ENCODE measurements at places on chromosomes 13 and 19.

DNA sequence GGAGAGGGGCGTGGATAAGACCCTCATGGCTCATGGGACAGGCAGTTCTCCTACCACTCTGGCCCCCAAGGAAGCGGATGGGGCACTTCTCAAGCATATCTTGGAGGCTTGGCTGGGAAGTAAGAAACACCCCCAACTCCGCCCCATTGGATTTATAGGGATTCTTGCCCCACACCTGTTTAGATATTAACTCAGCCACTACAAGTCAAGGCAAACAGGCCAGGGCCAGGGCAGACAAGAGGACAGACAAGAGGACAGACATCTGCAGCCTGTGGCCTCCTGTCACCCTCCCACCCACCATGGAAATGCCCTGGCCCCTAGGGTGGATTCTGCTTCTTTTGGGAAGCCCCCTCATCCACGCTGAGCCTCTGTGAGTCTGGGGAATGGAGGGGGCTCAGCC lies 24.1 kb downstream of the RDH8 start:
- no peaks in the 10 kb centered on the region for H3K27me3 ChIP-seq
- H3K4me1 ChIP-seq: no peaks in the 10 kb centered on the region
- H3K27ac ChIP-seq: no peak overlapping the region
- no peak overlapping the region for H3K4me3 ChIP-seq

DNA sequence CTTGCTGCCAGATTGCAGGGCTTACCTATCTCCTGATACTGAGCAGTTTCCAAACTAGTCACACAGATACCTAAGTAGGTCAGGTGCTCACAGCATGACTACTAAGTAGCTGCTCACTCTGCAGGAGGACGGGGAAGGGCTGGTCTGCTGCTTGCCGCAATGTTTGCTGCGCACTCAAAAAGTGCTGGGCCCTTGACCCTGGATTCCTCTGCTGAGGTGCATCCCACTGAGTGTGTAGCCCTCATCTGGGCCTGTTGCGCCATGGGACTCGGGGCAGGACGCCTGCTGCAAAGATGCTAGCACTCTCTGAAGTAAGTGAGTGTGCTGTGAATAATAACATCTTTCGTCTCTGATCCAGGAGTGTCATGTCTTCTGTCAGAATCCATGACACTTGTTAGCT lies 59.2 kb upstream of the MEDAG start:
- no peaks in the 10 kb centered on the region for H3K36me3 ChIP-seq
- H3K4me1 ChIP-seq: no peaks in the 10 kb centered on the region
- H3K27me3 ChIP-seq: no peaks in the 10 kb centered on the region
- DNase-seq: no peak
- H3K4me3 ChIP-seq: no peak overlapping the region
- no peak overlapping the region for H3K27ac ChIP-seq

- no peaks in the 10 kb centered on the region for H3K4me1 ChIP-seq
- no peak for DNase-seq
- H3K4me3 ChIP-seq: no peak overlapping the region
- no peaks in the 10 kb centered on the region for H3K27me3 ChIP-seq
Measured at GRCh38 chr13:75079226-75079625, 402.7 kb downstream of the TBC1D4 start.

DNA sequence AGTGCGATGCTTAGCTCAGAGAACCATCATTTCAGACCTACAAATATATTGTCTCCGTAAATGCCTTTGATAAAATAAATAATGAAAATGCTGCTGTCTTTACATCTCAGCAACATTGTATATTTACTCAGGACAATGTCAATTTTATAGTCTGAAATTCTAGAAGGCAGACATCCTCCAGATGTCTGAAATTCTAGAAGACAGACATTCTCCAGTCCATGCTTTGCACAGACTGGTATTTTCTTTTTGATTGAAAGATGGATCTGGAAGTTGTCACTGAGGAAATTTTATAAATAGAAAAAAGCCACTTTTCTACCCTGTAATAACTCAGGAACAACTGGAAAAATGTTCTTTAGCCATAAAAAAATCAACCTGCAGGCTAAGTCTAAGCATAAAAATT lies 2293.3 kb downstream of the PCDH9 start:
- H3K4me3 ChIP-seq: no peak overlapping the region
- no peak for DNase-seq
- no peaks in the 10 kb centered on the region for H3K36me3 ChIP-seq
- no peaks in the 10 kb centered on the region for H3K4me1 ChIP-seq

- H3K27ac ChIP-seq: peak overlapping the region; percentile 85
- H3K27me3 ChIP-seq: no peaks in the 10 kb centered on the region
- no peaks in the 10 kb centered on the region for H3K36me3 ChIP-seq
- no peak for DNase-seq
- peak overlapping the region; percentile 64 for H3K4me3 ChIP-seq
Measured at GRCh38 chr13:80340651-80341100, 250 bp downstream of the SPRY2 start.

- H3K4me3 ChIP-seq: no peak overlapping the region
- no peaks in the 10 kb centered on the region for H3K36me3 ChIP-seq
- DNase-seq: no peak
- H3K4me1 ChIP-seq: no peaks in the 10 kb centered on the region
- no peak overlapping the region for H3K27ac ChIP-seq
Measured at GRCh38 chr13:71661921-71662320, 205.1 kb downstream of the DACH1 start.

DNA sequence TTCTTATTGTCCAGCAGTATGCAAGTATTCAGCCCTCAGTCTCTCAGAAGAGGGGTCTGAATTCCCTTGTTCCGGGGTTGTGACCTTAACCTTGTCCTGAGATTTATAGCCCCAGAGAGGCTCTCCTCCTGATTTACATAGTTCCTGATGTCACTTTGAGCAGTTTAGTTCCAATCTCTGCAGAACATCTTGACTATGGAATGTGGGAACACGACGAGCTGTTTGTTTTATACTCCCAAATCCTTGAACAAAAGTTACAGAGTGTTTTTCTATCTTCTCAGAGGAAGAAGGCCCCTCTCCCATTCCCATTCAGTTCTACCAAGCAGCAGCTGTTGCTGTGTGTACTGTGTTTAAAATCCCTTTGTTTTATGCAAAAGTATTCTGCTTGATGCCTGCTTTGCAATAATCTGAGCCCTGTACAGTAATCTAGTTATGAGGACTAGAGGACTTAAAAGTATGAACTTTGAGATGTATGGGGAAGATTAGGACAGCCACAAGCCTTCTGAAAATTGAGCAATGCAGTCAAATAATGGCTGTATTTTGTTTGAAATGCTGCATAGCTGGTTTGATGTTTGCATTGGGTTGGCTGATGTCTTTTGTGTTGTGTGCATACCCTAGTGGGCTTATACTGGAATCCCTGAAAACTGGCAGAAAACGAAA lies 74.7 kb downstream of the KL start:
- no peaks in the 10 kb centered on the region for H3K36me3 ChIP-seq
- H3K4me1 ChIP-seq: peaks cover 1% of the 10 kb centered on the region
- no peaks in the 10 kb centered on the region for H3K27me3 ChIP-seq

DNA sequence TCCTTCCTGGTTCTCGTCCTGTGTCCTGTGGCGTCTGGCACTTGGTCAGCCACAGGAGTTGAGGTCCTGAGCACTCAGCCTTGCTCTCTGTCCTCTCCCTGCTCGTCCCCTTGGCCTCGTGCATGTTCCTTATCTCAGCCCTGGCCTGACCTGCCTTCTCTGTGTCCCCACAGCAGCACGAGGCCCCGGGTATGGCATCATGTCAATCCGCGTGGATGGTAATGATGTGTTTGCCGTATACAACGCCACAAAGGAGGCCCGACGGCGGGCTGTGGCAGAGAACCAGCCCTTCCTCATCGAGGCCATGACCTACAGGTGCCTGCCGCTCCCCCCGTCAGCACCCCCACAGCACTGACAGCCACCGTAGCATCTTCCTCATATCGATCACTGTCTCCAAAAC lies 4.7 kb downstream of the B3GNT8 start:
- no peak overlapping the region for H3K27ac ChIP-seq
- no peak overlapping the region for H3K4me3 ChIP-seq
- no peaks in the 10 kb centered on the region for H3K36me3 ChIP-seq
- no peak for DNase-seq
- no peaks in the 10 kb centered on the region for H3K27me3 ChIP-seq
- peaks cover 4% of the 10 kb centered on the region for H3K4me1 ChIP-seq

DNA sequence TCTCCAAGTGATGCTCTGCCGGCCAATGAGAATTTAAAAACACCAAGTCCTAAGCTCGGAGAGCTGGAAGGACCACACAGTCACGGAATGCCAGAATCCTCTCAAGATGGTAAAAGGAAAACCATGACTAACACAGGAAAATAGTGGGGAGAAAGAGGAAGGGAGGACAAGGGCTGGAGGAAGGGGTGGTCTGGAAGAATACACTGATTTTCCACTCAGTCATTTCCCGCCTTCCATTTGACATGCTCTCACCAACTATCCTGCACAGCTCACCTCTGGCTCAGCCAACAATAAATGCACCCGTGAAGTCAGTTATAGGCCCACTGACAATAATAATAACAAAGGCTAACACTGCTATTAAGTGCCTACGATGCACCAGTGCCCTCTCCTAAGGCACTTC lies 31.5 kb downstream of the SLC7A1 start:
- H3K27me3 ChIP-seq: no peaks in the 10 kb centered on the region
- H3K4me1 ChIP-seq: no peaks in the 10 kb centered on the region
- H3K36me3 ChIP-seq: no peaks in the 10 kb centered on the region
- no peak overlapping the region for H3K4me3 ChIP-seq
- no peak for DNase-seq

Measured in ovary (tissue), 10 donors.